ENCODE measurements at places on chromosomes 7 and 10.

- no peaks in the 10 kb centered on the region for H3K4me1 ChIP-seq
- H3K36me3 ChIP-seq, result no peaks in the 10 kb centered on the region
- no peaks in the 10 kb centered on the region for H3K27me3 ChIP-seq
- no peak overlapping the region for H3K27ac ChIP-seq
- no peak overlapping the region for H3K4me3 ChIP-seq
- DNase-seq, result peak; percentile 57
These were observed 217.8 kb downstream of the DNAJB6 start for GRCh38 chr7:157554393-157555238.

DNA sequence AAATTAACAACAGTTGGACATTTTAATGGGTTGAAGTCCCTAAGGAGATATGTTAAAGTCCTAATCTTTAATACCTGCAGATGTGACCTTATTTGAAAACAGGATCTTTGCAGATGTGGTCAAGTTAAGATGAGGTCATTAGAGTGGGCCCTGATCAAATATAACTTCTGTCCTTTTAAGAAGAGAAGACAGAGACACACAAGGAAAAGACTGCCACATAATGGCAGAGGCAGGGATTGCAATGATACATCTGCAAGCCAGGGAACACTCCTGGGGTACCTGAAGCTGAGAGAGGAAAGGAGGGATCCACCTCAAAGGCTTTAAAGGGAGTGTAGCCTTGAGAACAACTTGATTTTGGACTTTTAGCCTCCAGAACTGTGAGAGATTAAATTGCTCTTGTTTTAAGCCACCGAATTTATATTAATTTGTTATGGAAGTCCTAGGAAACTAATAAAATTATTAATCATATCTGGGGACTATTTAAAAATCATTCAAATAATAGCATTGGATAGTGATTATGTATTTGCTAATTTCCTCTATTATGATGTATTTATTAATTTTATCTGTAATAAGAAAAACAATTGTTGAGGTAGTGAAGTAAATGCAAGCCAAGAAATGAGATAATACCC, 700.0 kb upstream of the PCDH15 start:
- DNase-seq, result no peak
- H3K36me3 ChIP-seq, result no peaks in the 10 kb centered on the region
- no peaks in the 10 kb centered on the region for H3K4me1 ChIP-seq
- no peak overlapping the region for H3K27ac ChIP-seq

DNA sequence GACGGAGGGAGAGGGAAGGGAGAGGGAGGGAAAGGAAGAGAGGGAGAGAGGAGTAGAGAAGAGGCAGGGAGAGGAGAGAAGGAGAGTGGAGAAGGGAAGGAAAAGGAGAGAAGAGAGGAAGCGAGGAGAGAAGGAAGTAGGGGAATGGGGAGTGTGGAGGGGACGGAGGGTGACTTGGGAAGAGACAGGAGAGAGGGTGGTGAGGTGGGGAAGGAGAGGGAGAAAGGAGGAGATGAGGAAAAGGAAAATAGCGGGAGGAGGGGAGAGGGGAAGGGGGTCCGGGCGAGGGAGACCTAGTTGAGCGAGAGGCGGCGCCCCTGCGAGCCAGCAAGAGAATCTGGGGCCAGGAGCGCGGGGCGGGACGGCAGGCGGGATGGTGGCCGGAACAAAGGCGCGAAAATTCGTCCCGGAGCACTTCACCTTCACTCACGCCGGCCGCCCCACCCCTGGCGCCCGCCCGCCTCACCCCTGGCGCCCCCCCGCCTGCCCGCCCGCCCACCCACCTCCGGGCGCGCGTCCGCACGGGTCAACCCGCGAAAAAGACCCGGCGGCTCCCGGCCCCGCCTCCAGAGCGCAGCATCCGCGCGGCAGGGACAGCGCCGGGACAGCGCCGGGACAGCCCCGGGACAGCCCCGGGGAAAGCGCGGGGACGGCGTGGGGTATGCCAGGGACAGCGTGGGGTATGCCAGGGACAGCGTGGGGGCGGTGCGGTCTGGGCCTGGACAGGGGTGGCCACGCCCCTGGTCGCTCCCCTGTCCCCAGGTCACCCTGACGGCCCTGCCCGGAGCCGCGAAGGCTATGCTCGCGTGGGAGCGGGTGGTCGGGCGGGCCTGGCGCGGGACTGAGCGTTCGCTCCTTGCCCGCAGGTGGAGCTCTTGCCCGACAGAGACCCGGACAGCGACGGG, 4.2 kb downstream of the VSTM2A start:
- H3K27me3 ChIP-seq, result peaks cover 72% of the 10 kb centered on the region
- no peaks in the 10 kb centered on the region for H3K36me3 ChIP-seq
- no peak for DNase-seq
- peaks cover 24% of the 10 kb centered on the region for H3K4me1 ChIP-seq
- no peak overlapping the region for H3K27ac ChIP-seq

DNA sequence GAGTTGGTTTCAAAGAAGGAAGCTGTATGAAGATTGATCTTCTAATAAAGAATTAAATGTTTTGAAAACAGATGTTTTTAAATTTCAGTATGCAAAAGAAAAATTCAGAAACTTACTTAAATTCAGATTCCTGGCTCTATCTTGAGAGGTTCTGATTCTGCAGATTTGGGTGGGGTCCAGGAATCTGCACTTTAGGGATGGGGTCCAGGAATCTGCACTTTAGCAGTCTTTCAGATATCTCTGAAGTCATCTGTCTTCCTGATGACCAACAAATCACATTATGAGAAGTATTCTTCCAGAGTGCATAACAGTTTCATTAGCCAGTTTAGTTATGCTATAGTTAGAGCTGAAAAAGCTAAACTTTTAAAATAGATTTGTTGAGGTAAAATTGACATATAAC, 24.1 kb downstream of the ABRAXAS2 start:
- H3K27me3 ChIP-seq, result no peaks in the 10 kb centered on the region
- no peak overlapping the region for H3K27ac ChIP-seq
- no peaks in the 10 kb centered on the region for H3K4me1 ChIP-seq
- H3K4me3 ChIP-seq, result no peak overlapping the region
- H3K36me3 ChIP-seq, result peaks cover 56% of the 10 kb centered on the region
- DNase-seq, result no peak

- no peak for DNase-seq
- H3K27ac ChIP-seq, result no peak overlapping the region
- no peaks in the 10 kb centered on the region for H3K4me1 ChIP-seq
- H3K4me3 ChIP-seq, result no peak overlapping the region
- H3K36me3 ChIP-seq, result no peaks in the 10 kb centered on the region
- no peaks in the 10 kb centered on the region for H3K27me3 ChIP-seq
These were observed 41.3 kb downstream of the INHBA start for GRCh38 chr7:41661596-41661995.

DNA sequence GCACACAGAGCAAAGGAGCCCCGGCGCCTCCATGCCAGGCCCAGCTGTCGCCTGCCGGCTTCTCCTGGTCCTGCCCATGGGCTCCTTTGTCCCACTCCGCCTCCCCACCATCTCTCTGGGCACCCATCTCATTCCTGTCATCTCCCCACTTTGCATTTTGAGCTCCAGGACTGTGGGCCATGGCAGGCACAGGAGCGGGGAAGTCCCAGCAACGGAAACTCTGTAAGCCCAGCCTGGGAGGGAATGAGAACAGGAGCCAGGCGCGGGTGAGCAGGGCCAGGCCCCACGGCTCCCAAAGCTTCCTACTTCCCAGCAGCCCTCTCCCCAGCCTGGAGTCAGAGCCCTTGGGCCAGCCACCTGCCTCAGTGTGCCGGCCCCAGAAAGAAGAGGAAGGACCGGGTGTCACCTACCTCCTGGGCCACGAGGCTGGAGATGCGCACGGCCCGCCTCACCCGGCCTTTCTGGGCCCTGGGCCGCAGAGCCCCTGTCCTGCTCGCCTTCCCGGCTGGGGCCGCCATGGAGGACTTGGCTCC, 23.1 kb downstream of the KCNH2 start:
- H3K27me3 ChIP-seq, result peaks cover 82% of the 10 kb centered on the region
- H3K4me3 ChIP-seq, result peak overlapping the region; percentile 27
- no peak overlapping the region for H3K27ac ChIP-seq

DNA sequence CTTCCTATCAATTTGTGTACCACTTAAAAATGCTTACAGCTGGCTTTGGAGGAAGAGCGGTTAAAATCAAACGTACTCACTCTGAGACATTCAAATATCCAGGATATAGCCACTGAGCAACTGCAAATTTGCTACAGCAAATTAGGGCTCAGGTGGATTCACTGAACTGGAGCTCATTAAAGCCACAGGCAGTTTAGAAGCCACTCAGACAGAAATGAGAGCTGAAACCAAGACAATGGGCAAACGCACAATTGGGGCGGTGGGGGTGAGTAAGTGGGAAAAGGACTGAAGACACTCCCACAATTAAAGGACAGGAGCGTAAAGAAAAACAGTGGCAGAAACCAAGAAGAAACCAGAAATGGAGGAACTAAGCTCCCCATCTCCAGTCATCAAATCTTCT, 20.5 kb downstream of the MPP7 start:
- H3K27ac ChIP-seq, result no peak overlapping the region
- H3K36me3 ChIP-seq, result no peaks in the 10 kb centered on the region
- H3K4me1 ChIP-seq, result peaks cover 25% of the 10 kb centered on the region
- DNase-seq, result no peak

- DNase-seq, result no peak
- no peak overlapping the region for H3K4me3 ChIP-seq
- H3K27me3 ChIP-seq, result no peaks in the 10 kb centered on the region
- peaks cover 15% of the 10 kb centered on the region for H3K4me1 ChIP-seq
- no peak overlapping the region for H3K27ac ChIP-seq
- no peaks in the 10 kb centered on the region for H3K36me3 ChIP-seq
These were observed 1.5 kb downstream of the PCLO start for GRCh38 chr7:83161186-83161585.

Data from suprapubic skin (tissue), 4 donors.